ENCODE measurements at places on chromosomes 12 and 14.

- DNase-seq = no peak
These were observed 97.8 kb downstream of the VRK1 start for GRCh38 chr14:96894966-96895365.

DNA sequence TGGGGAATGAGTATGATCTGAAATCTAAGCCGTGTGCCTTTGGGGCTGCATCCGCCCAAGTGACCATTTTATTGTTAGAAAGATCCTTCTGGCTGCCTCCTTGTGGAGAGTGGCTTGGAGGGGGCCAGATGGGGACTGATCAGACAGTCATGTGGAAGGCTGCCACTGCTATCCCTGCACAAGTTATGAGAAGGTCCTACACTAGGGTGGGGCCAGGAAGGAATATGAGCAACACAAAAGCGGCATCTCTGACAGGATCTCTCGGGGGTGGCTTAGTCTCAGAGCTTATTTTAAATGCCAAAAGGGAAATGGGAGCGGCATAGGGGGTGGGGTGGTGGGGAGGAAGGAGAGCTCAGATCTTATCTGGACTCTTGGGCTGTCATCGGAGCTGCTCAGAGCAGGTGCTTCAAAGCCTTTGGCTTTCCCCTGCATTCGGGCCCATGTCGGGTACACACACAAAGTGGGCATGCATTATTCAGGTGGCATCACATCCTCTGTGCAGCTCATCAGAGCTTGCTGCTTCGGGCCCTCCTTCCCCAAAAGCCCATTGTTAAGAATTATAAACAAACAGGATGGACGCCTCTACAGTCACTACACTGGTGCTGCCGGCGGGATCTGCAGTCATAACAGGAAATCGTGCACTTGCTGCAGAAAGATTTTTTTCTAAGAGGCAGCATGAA is 805.4 kb downstream of the VRK1 start:
- peak; percentile 29 for DNase-seq

GRCh38 chr12:113857371-113857770 is 108.8 kb downstream of the RBM19 start:
- DNase-seq = no peak

GRCh38 chr14:36514278-36515104 is 5.5 kb downstream of the NKX2-1 start:
- DNase-seq = no peak

GRCh38 chr12:48866052-48866711 is 512 bp upstream of the RND1 start:
- no peak for DNase-seq

- DNase-seq = no peak
These were observed 386.0 kb downstream of the BCAT1 start for GRCh38 chr12:24562771-24563431.

- no peak for DNase-seq
These were observed 105.2 kb downstream of the DNAI7 start for GRCh38 chr12:25089738-25090137.

GRCh38 chr12:131091413-131091975 is 137.8 kb downstream of the ADGRD1 start:
- DNase-seq = peak; percentile 30

DNA sequence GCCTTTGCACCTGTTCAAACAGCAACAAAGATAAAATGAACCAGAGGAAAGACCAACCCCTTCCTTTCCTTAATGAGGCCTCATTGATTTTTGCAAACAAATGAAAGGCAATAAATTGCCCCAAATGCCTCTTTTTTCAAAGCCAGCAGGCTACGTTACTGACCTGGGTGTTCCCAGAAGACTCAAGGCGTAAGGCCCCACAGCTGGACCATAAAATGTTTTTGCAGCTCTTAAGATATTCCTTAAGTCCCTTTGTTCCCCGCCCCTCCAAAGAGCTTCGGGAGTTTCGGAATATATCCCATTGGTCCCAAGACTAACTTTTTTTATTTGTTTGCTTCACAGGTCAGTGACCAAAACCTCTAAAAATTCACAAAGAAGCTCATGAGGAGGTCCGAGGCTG is 462.9 kb upstream of the PRICKLE1 start:
- DNase-seq = no peak

DNA sequence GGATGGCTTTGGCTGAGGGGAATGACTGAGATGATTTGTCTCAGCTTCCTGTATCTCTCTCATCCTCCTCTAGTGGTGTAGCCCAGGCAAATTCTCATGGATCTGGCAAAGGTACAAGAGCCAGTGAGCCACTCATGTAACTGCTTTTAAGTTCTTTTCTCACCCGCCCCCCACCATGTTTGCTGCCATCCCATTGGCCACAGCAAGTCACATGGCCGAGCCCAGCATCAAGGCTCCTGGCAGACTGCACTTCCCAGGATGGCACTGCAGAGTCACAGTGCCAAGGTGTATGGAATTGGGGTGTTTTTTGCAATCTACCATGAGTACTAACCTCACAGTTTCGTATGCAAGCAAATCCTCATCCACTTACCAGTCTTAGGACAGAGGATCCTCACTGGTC is 50.9 kb downstream of the CHST11 start:
- no peak for DNase-seq

GRCh38 chr12:101959607-101960006 is 82.2 kb downstream of the DRAM1 start:
- no peak for DNase-seq

DNA sequence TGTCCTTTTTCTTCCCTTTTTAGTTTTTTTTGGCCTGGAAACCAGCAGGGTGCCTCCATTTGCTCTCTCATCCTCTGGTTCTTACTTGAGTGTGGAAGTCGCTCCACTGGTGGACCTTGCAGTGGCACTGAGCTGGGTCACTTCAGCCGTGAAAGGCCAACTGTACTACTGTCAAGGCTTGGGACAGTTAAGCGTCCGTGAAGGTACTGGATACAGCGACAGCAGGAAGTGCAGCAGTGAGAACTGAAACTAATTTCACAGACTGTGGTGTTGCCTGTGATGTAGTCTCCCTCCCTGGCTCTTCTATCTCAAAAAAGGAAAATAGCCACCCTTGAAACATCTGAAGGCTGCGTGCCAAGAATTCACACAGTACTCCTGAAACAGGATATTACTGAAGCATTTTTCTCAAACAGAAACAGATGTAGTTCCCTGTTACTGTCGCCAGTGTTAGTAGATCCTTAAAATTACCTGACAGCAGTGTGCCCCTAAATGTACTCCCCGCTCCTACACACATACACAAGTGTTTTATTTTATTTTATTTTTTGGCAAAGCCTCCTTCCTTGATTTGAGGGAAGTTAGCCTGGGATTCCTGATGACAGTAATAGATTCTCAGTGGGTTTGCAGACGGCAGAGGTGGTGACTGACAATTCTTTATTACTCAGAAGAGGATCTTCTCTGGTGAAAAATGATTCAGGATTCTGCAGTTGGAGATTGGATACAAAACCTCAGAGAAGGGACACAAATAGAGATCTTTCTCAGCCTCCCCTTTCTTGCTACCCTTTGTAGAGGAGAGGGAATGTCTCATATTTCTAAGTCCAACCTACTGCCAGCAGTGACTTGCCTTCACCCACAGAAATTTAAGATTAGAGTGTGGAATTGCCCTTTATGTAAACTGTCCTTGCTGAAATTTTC is 4.4 kb downstream of the SUSD6 start:
- DNase-seq = no peak

DNA sequence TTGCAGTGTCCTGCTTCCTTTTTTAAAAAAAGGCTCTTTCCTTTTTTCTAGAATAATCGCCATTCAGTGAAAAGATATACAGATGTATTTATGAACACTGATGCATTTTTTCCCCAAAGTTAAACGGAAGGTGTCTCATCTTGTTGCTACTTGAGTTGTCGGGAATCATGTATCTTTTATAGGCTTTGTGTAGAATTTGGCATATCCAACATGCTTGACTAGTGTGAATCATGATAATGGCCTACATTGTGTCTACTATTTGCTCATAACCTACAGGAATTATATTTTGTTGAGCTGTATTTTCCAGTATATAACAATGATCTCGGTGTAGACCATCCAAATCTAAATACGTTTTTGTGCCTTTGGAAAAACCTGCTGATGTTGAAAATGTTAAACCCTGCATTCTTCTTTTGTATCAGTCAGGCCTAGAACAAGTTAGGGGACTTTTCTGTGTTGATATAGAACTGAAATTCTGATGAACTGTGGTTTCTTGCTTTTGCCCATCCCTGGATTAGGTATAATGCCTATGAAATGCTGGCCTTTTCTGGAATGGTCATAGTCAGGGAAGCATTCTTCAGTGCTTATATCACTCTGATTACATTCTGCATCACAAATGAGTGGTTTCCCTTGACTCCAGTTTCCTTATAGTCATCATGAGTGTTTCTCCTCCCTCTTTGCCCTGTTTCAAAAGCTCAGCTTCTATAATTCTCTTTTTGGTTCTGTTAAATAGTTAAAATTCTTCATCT is 10.8 kb downstream of the BMAL2 start:
- DNase-seq = no peak

- DNase-seq = no peak
These were observed at the start of gene NKX2-8 for GRCh38 chr14:36582011-36582873. Gene NKX2-8, minus strand, starts transcription at chr14:36582614. Its CDS starts 225 bp downstream, at chr14:36582389.

- DNase-seq = no peak
These were observed 88.2 kb upstream of the PTGDR start for GRCh38 chr14:52179141-52179790.

DNA sequence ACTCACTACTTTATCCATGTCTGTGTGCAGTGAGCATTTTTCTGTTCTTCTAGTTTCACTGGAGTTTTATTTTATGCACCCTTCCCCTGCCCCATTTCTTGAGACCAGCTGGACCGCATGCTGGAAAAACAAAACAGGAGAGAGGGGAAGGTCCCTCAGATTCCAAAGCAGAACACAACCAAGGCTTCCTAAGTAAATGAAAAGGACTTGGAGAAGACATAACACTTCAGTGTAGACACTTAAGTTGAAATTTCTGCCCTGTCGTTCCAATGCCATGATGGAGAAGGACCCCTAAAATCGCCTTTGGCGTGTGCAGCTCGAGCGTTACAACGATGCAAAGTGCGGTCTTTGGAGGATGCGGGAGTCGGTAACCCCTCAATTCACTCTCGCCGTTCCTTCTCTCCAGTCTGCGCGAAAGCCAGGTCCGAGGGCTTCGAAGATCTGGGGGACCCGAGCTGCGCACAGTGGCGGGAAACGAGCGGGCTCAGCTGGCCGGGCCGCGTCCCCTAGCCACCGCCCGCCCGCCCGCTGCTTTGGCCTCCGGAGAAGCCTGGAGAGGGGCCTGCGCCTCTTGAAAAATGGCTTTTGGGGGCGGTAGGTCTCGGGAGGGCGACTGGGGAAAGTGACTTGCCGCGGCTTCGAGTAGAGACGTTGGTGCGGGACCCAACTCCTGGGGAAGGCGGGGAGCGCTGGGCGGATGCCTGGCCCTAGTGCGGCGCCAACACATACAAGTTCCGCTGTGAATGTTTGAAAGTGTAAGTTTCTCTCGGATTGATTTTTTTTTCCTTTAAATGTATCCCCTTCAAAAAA is 11.2 kb upstream of the HOXC13 start:
- DNase-seq = no peak

DNA sequence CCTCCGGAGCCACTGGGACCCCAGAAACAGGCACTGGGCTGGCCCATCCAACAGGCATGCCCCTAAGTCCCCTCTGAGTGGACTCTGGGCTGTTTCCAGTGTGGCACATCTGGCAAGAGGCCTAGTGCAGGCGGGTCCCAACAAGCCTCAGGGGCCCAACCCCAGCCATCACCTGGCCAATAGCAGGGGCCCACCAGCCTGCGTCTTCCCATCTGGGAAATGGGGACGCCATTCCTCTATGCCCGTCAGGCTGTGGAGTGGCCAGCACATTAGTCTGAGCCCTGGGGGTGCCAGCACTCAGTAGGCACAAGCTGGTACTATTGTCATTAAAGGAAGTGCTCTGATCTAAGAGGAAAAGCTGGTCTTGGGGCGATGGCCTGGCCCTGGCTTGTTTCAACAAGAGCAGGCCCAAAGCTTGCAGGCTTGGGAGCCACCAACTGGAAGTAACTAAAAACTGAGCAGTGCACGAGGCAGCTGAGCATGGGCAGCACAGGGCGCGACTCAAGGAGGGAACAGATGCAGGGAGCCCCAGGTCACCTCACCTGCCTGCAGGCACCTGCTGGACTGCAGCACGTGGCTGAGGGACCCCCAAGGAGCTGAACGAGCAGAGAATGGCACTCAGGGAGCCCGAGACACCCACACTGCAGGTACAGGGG is 8.4 kb downstream of the DEGS2 start:
- no peak for DNase-seq

DNA sequence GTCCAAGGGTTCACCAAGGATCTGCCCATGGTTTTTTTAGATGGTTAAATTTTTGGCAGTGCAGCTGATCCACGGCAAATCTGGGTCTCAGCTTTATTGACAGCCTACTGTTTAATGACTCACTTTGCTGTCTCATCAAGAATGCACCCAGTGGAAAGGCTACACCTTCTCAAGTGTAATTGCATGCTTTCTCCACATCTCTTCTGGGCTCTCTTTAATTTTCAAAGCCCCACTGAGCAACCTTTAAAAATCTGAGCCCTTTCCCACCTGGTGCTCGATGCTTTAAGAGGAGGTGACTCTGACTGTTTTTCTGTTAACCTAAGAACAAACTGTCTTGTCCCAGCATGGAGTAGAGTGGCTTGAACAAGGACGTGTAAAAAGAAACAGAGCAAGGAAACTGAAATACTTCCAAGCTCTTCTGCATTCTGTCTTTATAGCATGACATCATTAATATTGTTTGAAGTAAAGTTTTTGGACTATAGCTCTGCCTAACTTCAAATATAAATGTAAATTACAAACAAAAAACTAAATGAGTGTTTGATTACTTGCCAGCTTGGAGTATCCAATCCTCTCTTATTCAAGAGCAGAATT is 214.2 kb upstream of the KRR1 start:
- no peak for DNase-seq

GRCh38 chr12:122834921-122835749 is at the start of gene HIP1R:
Gene HIP1R, plus strand, starts transcription at chr12:122835457. Its CDS starts 94 bp downstream, at chr12:122835551.
- DNase-seq = peak; percentile 56

DNA sequence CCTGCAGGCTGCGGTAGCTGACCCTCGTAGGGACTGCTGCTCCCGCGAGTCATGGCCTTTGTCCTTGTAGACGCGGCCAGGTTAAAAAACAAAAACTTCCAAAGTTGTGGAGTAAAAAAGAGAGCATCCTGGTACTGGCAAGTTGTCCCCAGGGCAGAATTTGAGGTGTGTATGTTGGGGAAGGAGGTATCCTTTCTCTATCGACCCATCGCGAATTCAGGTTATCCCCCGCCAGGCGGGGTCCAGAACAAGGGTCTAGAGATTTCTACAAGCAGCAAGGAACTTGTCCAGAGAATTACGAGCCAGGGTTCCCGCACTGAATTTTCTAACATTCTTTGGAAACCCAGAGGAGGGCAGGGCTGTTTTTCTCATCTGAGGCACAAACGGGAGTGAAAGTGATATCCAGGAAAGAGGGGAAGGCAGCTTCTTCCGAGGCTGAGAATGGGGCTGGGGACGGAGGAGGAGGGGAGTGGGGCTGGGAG is 16.3 kb downstream of the TBX3 start:
- DNase-seq = no peak

GRCh38 chr14:99321236-99321925 is 49.4 kb upstream of the BCL11B start:
- DNase-seq = no peak

- no peak for DNase-seq
These were observed 113.9 kb upstream of the CPM start for GRCh38 chr12:69046920-69047319.

GRCh38 chr14:22448035-22448904 is 140.8 kb downstream of the DAD1 start:
- DNase-seq = no peak
